Metanephros (tissue), 2 donors: ENCODE measurements at places on chromosomes 3 and 15. TPM values are rescaled to one million over a fixed set of nuclear protein-coding genes. Genes with fewer than 3 reads are reported as not detected.

Gene SLMAP
- total RNA-seq, result 62.7 TPM

Gene FAM162A
- total RNA-seq, result 34.0 TPM

Gene RCCD1
- total RNA-seq, result 11.0 TPM

Gene FETUB
- not detected for total RNA-seq

Gene MNS1
- total RNA-seq, result 2.5 TPM

Gene NLGN1
- 5.4 TPM for total RNA-seq

Gene PATL2
- total RNA-seq, result 1.2 TPM

Gene NCEH1
- total RNA-seq, result 4.8 TPM

Gene CCDC54
- not detected for total RNA-seq

Gene FBXW12
- 0.23 TPM for total RNA-seq

Gene TMEM40
- total RNA-seq, result 1.5 TPM

Gene TMCO5A
- total RNA-seq, result not detected

Gene SATB1
- total RNA-seq, result 49.2 TPM
